ENCODE measurements at places on chromosomes 4 and X.

GRCh38 chr4:187175197-187175596 lies 451.5 kb upstream of the FAT1 start:
- no peak for DNase-seq

DNA sequence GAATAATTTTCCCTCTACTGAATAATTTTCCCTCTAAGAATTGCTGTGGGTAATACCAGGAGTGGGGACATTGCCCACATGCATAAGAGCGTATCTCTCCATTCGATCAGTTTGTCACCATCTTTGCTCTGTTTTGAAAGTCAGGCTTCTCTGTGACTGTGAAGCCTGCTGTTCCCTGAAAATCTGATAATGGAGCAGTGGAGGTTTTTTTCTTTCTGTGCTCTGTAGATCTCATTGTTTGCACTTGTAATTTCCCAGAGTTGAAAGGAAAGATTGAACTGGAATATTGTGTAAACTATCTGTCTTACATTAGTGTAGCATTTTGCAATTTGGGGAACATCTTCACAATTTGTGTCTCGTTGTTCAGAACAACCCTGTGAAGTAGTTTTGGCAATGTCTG lies 4.3 kb downstream of the ZXDB start:
- no peak for DNase-seq

GRCh38 chrX:154486396-154487207 lies at the start of gene UBL4A:
TSS of gene UBL4A (minus strand) at chrX:154486615. CDS start at chrX:154486584, 31 bp downstream.
- DNase-seq: peak; percentile 72

GRCh38 chrX:122113896-122114295 lies 1066.5 kb downstream of the GLUD2 start:
- DNase-seq: no peak

- no peak for DNase-seq
Observed at GRCh38 chr4:168604496-168605373, 107.9 kb downstream of the PALLD start.

DNA sequence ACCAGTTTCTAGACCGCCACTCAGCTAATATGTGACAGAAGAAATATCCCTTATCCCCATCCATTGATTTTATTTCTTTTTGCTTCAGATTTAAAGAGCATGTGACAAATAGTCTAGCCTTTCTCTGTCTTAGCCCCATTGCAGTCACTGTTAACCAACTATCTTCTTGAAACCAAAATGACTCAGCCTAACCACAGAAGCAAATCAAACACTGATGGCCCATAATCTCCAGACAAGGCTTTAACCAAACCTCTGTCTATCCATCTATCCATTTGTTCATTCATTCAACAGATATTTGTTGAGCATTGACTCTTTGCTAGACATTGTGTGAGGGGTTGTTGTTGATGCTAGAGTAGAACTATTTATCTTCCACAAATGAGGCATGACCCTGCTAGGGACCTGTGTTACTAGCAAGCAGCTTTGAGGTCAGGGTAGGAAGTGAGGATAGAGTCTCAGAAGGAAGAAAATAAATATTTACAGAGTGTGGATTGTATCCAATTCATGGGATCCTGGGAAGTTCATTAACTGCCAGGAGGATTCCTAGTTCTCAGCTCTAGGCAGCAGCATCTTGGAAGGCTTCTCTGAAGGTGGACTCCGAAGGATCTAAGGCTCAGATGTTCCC lies 22.5 kb downstream of the HNRNPH2 start:
- no peak for DNase-seq

DNA sequence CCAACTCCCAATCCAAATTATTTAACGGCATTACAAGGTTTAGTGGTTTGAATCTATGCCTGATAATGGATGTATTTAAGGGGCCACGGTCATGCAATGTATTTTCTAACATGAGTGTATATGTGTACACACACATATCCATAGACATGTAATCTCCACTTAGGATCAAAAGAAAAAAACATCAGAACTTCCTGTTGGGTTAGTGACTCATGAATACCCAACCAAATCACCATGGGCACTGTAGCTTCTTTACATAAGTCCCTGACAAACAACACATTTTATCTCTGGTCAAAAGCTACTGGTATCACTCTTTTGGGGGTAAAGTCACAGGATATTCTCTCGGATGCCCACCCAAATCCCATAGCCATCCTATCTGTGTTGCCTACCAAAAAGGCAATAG lies 36.5 kb upstream of the TFDP3 start:
- no peak for DNase-seq

- DNase-seq: no peak
Observed at GRCh38 chr4:141410839-141411238, 190.1 kb downstream of the ZNF330 start.

DNA sequence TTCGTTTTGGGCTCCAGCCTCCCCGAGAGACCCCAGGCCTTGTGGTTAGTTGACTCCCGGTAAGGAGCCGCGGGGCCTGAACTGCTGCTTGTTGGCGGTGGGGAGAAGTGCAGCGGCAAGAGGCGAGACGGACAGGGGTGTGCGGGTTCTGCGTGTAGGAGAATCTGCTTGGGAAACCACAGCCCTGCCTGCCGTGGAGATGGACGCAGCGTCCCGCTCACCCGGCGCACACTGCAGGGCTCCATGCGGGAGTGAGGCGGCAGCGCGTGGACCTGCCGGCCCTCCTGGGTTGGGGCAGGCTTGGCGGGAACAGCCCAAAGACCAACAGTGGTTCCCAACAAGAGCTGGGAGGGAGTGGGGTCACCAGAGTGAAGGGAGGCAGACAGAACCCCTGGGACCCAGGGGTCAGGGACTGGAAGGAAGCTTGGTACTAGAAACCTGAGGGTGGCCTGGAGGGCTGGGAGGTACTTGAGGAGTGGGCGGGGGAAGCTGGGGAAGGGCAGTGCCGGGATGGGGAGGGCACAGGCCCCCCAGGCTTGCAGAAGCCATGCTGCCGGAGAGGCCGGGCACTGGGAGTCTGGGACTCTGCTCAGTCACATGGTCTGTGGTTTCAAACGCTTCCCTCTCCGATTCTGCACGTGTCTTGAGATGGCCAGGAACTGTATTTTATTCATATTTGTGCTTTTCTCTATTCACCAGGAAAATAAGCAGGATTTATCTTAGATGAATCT lies 70.8 kb downstream of the RGS12 start:
- DNase-seq: no peak

GRCh38 chrX:45755703-45756102 lies 555.0 kb upstream of the DIPK2B start:
- DNase-seq: no peak

GRCh38 chr4:87732033-87732765 lies 67.2 kb upstream of the IBSP start:
- DNase-seq: no peak

DNA sequence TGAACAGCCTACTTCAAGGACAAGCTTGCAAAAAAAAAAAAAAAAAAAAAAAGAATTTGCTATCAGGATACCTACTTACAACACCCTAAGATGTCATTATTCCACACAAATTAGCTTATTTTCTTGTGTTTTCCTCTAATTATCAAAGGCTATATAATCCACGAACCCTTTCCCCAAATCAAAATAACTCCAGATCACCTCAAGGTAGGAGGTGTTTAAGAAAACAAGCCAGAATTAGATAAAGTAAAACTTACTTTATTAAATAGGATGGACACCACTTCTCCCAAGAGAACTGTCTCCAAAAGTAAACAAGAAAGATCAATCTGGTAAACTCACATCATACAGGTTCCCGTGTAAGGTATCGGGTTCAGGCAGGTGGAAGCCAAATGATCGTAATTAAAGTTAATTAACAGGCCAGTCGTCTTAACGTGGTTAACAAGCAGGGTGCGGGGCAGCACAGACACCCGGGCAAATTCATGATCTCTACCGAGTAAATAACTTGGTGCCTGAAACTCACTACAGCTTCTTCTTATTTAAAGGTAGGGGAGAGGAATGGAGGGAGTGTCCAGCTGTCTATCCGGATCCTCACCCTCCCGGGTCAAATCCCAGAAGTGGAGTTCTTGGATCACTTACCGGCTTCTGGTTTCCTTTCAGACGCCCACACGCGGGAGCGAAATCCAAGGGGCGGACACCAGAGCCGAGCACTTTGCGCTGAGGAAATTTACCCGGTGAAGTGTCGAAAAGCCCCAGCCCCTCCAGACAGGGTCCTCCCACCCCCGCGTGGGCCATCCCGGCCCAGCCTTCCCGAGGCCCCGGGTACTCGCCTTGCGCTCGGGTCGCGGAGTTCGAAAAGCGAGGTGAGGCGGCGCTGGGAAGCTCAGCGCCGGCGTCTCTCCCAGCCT lies 708 bp downstream of the ARAP2 start:
- peak; percentile 67 for DNase-seq

DNA sequence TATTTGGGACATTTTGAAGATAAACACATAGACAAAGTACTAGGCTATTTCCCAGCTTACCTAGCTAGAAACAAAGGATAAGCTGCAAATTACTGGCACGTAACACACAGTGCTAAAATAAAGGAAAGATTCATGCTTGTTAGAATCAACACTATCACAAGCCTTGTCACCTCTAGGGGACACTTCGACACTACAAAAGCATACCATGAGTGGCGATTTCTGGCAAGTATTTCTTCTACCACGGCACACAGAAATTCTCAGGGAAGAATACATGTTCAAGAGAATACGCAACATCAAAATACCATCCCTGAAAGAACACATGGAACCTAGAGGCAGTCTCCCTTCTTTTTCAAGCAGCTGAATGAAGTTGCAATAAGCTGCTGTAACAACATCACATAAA lies 5.1 kb downstream of the MECP2 start:
- DNase-seq: no peak

GRCh38 chr4:20217521-20217920 lies 34.2 kb upstream of the SLIT2 start:
- no peak for DNase-seq

- no peak for DNase-seq
Observed at GRCh38 chrX:97479106-97479890, 595.6 kb downstream of the RPA4 start.

GRCh38 chr4:61332693-61333092 lies 132.6 kb downstream of the ADGRL3 start:
- no peak for DNase-seq

- no peak for DNase-seq
Observed at GRCh38 chr4:104424989-104425388, 69.7 kb downstream of the CXXC4 start.

- no peak for DNase-seq
Observed at GRCh38 chr4:175776217-175776616, 35.8 kb downstream of the GPM6A start.

GRCh38 chr4:159607809-159608208 lies 504.9 kb downstream of the RAPGEF2 start:
- DNase-seq: no peak

- no peak for DNase-seq
Observed at GRCh38 chr4:139606579-139607501, 50.8 kb upstream of the SETD7 start.

DNA sequence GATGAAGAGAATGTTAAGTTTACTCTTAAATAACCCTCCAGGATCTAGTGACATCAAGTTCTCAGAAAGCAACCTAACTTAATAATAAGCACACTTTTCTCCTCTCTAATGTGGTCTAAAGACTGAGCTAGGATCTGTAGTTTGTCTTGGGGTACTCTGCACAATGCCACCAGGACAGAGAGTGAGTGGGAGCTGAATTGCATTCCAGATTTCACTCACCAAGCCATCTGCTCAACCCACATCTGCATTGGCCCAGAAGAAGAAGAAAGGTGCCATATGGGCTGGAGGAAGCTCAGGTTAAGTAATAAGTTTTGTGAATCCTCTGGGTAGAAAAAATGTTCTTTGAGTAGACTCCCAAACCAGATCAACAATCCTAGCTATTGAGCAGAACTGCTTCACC lies 384.6 kb downstream of the PPP3CA start:
- no peak for DNase-seq

DNA sequence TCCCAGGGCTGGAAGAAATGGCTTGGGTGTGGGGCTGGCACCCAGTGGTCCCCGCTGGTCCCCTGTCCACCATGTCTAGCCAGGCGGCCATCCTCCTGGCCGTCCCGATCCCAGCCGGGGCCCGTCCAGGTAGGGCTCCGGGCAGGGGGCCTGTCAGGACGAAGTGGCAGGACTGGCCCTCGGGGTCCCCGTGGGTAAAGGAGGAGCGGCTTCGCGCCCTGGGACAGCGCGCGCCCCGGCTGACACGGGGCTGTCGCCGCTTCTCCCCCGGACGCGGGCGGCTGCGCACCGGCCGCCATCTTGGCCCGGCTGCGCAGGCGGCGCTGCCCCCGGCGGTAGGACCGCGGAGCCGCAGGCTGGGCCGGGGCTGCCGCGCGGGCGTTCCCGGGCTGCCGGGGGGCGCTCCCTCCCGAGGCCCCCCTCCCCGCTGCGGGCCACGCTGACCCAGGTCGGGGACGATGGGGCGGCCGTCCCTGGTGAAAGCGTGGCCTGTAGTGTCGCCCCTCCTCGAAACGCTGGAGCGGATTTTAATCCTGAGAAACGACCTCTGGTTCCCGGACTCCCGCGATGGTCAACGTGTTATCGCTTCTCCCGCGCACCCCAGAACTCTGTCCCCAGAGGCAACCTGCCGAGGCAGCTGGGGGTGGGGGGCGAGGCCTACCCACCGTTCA lies 60.4 kb upstream of the BCOR start:
- DNase-seq: no peak

DNA sequence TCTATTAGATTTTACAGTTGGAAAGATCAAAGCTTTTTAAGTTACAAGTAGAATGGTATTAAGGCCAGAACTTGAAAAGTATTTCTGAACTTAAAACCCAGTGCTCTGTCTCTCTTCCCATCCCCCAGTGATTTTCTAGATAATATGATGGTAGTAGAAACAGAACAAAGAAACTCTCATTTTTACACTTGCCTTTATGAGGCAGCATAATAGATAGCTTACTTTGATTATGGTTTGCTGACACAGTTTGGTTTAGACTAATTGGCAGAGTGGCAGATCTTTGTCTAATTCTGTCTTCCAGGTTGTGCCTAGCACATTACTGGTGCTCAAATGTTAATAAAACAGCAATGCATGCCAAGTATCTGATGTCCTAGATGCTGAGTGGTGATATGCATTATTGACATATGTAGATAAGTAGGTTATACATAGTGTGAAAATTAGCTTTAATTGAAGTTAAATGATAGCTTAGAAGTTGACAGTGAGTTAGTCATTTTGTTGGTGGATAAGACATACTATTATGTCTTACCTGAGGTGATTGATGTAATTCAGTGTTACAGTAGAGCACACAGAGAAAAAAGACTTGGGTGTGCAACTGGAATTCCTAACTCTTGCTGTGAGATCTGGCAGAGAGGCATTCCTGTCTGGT lies 4.3 kb upstream of the RAPGEF2 start:
- DNase-seq: no peak

DNA sequence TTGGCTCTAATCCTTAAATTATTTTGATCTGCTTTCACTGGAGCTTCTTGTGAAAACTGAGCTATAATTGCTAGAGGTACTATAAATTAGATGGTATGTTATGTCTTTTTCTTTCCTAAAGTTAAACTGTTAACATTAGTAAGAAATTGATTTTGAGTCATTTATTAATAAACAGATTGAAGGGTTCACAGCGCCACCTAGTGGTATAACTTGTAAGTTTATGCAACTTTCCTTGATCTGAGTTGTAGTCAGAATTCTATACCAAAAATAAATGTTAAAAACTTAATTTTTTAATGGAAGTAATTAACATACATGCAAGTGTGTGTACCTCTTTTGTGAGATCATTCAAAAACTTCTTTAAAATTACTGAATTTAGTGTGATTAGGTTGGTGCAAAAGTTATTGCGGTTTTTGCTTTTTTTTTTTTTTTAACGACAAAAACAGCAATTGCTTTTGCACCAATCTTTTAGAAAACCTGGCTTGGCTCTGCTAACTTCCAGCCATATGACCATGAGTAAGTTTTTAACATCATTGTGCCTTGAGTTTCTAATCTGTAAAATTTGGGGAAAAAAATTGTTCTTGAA lies 151.5 kb downstream of the CENPC start:
- DNase-seq: no peak

- no peak for DNase-seq
Observed at GRCh38 chr4:76090241-76090691, 15.8 kb downstream of the ART3 start.
